ENCODE measurements at places on chromosomes 5 and 9.

DNA sequence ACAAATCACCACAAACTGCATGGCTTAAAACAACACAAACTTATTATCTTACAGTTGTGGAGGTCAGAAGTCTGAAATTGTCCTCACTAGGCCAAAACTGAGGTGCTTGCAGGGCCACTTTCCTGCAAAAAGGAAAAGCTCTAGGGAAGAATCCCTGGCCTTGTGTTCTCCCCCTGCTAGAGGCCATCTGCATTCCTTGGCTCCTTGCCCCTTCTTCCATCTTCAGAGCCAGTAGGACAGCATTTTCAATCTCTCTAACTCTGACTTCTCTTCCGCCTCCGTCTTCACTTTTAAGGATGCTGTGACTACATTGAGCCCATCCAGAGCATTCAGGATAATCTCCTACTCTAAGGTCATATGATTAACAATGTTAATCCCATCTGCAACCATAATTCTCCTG lies 236.6 kb downstream of the CDK5RAP2 start:
- no peak for DNase-seq

GRCh38 chr5:124212934-124213333 lies 533.5 kb downstream of the ZNF608 start:
- no peak for DNase-seq

DNA sequence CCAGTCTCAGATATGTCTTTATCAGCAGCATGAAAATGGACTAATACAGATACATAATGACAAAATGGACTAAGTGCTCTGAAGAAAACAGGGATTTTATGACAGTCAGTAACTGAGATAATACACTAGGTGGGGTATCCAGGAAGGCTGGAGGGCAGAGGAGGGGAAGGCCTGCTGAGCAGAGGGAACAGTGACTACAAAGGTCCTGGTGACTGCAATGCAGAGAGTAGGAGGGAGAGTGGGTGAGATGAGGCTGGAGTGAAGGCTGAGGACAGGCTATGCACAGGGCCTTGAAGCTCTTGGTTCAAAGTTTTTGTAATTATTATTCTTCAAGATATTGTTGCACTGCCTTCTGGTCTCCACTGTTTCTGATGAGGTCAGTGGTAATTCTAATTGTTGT lies 4.9 kb downstream of the ACOT12 start:
- no peak for DNase-seq

DNA sequence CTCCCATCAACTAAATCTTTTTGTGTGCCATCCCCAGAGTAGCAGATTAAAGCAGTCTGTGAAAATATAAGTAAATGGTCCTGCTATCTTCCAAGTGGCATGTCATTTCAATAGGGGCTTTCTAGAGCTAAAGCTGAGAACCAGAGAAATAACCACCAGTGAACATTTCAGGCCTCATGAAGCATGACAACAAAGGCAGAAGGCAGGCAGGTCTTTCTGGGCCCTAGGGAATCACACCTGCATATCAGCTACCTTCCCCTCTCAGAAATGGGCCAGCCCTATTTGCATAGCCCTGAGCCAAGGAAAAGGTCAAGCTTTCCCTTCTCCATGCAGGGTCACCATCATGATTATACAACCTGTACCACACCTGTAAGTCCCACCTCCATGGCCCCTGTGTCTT lies 205.3 kb downstream of the DEPDC1B start:
- no peak for DNase-seq

DNA sequence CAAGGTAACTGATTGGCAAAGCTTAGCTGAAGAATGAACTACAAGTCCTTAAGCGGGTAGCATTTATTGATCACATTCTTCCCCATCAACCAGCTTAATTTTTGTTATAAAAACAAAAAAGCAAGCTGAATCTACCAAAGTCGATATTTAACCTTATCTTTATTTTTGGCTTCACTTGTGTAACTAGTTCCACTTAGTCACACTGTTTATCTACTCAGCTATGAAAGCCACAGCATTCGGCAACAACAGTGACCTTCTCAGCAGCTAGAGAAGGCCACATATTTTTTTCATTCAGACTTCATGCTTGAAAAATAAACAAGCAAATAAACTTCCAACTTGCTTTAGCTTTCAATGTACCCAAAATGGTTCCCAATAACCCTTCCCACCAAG lies 69.4 kb downstream of the KLHL3 start:
- DNase-seq, result no peak

GRCh38 chr5:113212244-113212920 lies 222.4 kb downstream of the TSSK1B start:
- no peak for DNase-seq

- no peak for DNase-seq
These were observed 17.2 kb downstream of the FAM163B start for GRCh38 chr9:133591985-133592384.

GRCh38 chr5:93304456-93305250 lies 276.4 kb downstream of the NR2F1-AS1 start:
- DNase-seq, result no peak

- DNase-seq, result no peak
These were observed 804 bp upstream of the IL17B start for GRCh38 chr5:149379818-149380374.

GRCh38 chr5:143678148-143678905 lies 133.6 kb upstream of the HMHB1 start:
- no peak for DNase-seq

- DNase-seq, result no peak
These were observed 669 bp downstream of the IL13 start for GRCh38 chr5:132658381-132659302.

DNA sequence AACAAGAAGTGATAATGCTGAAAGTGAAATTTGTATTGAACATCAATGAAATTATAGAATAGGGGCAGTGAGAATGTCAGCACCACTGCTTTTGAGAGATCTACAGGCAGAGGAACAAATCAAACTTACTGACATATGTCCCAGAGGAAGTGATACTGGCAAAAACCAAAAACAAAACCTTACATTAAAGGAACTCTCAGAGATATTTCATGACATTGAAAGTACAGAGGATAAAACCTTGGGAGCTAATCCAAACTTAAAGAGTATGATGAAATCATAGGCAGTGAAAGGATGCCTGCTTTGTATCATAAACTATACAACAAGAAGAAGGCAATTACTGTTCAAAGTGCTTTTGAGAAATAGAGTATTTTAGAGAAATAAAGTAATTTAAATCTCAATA lies 90.4 kb upstream of the SV2C start:
- DNase-seq, result no peak

DNA sequence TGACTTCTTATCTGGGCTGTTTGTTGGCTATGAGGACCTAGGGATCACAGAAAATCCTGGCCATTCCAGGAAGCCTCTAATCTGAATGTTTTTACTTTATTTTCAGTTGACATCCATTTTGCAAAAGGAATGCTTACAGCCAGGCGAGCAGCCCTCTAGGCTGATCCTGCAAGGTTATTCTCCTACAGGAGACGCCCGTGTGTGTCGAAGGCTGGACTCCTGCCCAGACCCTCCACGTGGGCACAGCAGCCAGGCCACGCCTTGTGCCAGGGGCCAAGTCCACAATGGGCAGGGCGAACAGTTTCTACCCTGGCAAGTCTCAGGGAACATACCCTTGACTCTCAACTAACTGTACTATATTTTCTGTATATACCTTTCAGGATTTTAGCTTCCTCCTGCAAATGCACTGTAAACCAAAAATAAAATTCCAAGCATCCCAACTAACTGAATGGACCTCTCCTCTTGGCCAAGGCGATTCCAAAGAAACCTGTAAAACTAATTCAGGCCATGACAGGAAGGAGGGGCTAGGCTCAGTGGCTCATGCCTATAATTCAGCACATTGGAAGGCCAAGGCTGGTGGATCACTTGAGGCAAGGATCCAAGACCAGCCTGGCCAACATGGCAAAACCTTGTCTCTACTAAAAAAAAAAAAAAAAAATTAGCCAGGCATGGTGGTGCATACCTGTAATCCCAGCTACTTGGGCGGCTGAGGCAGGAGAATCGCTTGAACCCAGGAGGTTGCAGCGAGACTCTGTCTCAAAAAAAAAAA lies 5.7 kb downstream of the CMBL start:
- no peak for DNase-seq

DNA sequence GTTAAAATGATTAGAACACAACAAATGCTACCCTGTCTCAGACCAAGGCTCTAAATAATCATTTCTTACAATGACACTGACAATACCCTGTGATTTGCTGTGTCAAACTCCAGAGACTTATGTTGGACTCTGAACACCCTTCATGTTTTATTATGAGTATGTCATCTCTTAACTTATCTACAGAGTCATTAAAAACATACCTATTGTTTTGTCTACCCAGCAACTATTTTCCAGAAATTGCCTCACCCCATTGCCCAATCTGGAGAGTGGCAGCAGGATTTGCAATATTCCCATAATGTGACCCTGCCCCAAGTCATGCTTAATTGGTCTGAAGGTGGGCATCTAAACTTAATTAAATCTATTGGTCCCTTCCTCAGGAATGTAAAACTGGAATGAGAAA lies 23.0 kb upstream of the KIF2A start:
- DNase-seq, result no peak

DNA sequence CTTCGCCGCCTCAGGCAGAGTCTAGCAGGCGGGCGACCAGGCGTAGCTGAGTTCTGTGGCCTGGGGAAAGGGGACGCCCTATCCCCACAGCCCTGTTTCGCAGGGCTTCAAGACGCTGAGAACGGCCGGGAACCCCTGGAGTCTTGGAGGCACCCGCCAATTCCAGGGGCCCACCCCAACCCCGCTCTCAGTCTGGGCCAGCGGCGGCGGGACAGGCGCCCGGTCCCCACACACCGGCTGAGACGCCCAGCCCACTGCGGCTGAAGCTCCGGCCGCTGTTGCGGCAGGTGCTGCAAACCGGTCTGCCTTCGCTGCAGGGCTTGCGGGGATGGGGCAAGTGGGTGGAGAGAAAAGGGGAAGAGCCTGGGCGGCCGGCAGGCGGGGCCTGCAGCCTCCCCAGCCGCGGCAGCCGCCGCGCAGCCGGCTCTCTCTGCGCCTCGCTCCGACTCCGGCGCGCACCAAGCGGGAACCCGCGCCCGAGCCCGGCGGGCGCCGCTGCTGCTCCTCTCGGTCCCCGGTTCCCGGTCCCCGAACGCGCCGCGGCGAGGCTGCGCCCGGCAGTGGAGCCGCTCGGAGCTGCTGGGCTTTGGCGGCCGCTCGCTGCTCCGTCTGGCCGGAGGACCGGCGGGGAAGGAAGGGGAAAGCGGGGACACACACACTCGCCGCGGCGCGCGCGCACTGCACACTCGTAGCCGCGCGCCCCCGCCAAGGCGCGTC lies at the start of gene PIP5K1B:
Gene PIP5K1B, plus strand, starts transcription at position 427 of the 717 bp plus-strand sequence. CDS start 117,375 bp downstream, outside the sequence.
- DNase-seq, result peak; percentile 80

DNA sequence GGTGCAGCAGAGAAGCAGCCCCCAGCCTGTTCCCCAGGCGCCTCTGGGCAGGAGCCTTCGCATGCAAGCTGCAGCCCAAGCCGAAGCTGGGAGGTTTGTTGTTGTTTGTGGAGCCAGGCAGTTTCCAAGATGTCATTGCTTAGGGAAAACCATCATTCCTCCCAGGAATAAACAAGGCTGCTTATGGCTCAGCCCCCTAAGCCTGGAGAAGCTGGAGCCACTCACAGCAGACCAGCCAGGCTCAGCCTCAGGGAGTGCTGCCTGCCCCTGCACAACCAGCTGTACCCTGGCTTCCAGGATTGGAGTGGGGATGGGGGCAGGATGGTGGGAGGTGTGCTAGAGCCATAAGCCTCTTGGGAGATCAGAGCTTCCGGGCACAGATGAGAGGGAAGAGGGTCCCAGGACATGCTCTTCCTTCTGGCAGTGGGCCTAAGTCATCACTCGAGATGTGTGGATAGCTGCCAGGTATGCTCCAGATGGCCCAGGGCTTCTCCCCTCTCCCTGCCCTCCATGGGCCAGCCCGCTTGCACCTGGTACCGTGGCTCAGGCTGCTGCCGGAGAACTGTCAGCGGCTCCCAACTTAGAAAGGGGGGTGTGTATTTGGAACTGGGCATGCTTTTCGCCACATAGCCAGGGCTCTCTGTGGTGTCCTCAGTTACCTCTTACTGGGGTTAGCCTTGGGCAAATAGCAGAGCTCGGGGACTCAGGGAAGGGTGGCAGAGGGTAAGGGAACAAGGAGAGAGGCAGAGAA lies 105.2 kb downstream of the RGS3 start:
- no peak for DNase-seq

- DNase-seq, result no peak
These were observed 1.4 kb upstream of the CIZ1 start for GRCh38 chr9:128192601-128193371.

- DNase-seq, result no peak
These were observed 65.8 kb downstream of the ANKRD33B start for GRCh38 chr5:10629682-10630081.

GRCh38 chr5:55241746-55242145 lies 8.3 kb upstream of the CCNO start:
- DNase-seq, result no peak

DNA sequence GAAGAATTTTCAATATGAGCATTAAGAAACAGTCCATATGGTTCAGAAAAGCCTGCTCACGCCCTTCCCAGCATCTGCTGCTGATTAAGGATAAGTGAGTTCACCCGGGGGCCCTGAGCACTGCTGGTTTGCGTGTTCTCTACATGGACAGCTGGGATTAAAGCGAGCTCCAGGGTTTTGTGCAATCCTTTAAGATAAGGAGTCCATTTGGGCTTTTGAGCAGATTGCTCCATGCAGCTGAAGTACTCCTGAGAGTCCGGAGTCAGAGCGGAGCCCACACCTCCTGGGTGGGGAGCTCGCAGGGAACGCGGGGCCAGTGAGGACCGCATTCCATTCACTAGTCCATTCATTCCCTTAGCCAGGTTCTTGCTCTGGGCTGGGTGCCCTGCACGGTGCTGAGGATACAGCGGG lies 149.3 kb upstream of the COL5A1 start:
- no peak for DNase-seq

DNA sequence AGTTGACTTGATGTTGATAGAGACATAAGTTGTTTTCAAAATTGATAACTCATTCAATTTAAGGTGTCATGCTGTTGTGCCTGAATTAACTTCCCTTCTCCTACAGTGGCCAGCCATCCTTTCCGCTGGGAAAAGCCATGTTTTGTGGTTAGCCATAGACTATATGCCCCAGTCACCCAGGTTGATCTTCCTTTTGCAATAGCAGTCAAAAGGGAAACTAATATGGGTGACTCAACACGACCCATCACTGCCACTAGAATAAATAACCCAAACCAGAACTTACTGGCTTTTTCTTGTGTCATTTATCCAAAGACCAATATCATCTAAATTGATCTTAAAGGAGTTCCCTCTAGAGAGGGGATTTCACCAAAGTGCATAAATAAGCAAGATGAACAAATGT lies 87.4 kb downstream of the PTCD2 start:
- DNase-seq, result no peak

DNA sequence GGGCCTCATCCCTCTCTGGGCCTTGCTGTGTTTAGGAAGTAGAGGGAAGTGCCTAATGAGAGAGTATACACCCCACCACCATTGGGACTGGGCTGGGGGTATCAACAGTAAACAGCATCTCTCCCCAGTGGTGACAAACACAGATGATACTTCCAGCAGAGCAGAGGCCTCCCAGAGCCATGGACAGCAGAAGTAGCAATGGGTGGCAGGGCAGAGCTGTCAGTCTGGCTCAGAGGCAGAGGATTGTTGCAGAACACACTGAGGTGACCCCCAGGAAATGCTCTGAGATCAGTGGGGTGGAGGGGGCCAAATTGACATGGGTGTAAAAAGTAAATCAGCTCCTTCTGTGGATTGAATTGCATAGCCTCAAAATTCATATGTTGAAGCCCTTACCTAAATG lies 12.1 kb upstream of the P4HA2 start:
- DNase-seq, result no peak

- no peak for DNase-seq
These were observed 128.3 kb upstream of the CCNH start for GRCh38 chr5:87541033-87541432.

- peak; percentile 76 for DNase-seq
These were observed at the start of gene INSYN2B for GRCh38 chr5:169980418-169981053. Gene INSYN2B, minus strand, starts transcription at chr5:169980495. Its CDS starts 96,597 bp downstream, at chr5:169883898.
